ENCODE measurements at places on chromosomes 2 and 18. TPM values are rescaled to one million over a fixed set of nuclear protein-coding genes. Genes with fewer than 3 reads are reported as not detected.
A peak's percentile ranks its signal among the peaks of the same experiment; 100 is the strongest.

TMEM17 gene
- total RNA-seq: 0.19 TPM

IL18RAP gene
- total RNA-seq: 15.0 TPM

- DNase-seq: no peak
These were observed 260.8 kb downstream of the SETBP1 start for GRCh38 chr18:44941516-44941915.

GRCh38 chr18:50194631-50195532, at the start of gene MYO5B:
MYO5B (minus strand) TSS chr18:50195147; CDS start chr18:50194793, 354 bp downstream.
- peak; percentile 84 for DNase-seq

DNA sequence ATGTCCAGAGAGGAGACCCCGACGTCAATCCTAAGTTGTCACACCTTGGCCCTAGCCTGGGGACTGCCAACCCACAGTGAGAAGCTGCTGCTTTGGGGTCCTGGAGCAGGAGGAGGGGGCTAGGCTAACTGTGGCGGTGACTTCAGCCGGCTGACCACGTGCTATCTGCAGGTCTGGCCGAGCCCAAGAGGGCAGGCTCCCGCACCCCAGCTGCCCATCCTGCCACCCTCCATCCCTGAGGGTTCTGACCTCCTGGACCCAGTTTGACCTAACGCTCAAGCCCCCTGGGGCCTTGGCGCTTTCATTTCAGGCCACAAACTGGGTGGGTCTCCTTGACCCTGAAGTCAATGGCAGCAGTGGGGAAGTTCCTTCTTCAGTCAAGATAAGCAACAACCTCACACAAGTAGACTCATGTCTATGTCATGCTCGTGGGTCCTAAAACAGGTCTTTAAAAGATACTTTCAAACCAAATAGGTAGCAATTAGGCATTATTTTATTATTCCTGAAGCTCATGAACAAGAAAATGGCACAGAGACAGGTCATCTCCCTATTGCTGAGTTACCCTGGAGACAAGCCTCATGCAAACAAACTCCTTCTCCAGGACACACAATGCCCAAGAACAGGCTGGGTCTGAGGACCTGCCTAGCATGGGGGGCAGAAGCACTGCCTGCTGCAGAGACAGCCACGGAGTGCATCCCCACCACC, 2.3 kb downstream of the HES6 start:
- DNase-seq: no peak

ANKRD12 gene
- 60.8 TPM for total RNA-seq

DNA sequence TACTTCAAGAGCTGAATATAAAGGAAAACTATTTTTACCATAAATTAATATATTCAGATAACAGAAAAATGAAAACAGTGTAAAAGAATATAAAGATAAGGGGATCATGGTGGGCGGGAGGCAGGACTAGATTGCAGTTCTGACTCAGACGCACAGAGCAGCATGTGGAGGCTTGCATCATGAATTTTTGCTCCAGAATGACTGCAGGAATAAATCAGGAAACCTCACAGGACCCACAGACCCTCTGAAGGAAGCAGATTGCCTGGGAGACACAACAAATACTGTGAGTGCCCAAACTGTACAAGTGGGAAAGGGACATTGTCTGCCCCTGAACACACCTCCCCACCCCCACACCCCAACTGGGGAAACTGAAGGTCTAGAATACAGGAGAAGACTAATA, 19.2 kb upstream of the SIGLEC15 start:
- DNase-seq: no peak

DNA sequence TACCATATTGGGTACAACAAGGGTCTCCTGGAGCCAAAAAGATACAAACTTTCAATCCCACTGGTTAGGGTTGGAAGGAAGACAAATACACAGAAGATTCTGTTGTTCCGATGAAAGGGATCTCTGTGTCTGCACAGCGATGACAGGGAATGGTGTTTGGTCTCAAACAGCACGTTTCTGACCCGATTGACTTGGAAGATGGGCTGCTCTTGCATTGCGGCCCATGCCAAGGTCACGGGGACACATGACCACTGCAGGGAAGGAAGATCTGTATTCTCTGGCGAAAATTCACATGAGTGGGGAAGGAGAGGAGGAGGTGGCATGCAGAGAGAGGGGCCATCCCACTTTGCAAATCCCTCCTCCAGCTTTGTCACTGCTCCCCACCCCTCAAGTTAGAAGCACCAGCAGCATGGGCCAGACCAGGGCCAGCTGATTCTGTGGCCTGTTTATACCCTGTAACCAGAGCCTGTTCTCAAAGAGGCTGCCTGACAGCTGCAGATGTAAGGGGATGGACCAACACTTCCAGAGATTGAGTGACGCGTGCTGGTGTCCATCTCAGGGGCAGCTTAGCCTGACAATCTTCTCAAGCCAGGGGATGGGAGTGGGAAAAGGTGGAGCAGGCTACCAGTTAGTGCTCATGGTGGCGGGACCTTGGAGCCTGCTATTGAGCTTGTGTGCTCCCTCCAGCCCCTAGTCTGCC, 57.2 kb downstream of the TNP1 start:
- no peak for DNase-seq

GRCh38 chr2:217799563-217800432, 203.0 kb downstream of the TNS1 start:
- DNase-seq: no peak

MAP3K19 gene
- not detected for total RNA-seq

NABP1 gene
- 50.7 TPM for total RNA-seq

DNA sequence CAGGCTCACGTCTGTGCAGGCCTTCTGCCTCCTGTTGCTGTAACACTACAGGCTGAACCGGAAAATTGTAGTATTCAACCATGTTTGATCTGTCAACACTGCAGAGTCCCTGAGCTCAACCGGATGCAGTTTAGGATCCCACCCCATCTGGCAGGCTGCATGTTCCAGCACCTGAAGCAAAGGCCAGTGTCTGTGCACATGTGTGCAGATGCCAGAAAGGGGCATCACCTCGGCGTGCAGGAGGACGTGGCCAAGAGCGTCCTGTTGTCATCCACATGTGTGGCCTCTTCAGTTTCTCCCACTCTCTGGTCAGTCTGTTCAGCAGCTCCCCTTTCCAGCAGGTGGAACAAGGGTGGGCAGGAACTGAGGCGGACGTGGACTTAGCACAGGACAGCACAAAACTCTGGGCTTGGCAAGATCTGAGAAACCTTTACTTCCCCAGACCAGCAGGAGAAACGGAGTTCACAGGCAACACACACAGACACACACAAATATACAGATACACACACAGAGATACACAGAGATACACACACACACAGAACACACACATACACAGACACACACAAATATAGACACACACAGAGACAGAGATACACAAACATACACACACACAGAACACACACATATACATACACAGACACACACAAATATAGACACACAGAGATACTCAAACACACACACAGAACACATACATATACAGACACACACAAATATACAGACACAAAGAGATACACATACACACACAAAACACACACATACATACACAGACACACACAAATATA, 111.3 kb downstream of the NDUFA10 start:
- no peak for DNase-seq

GRCh38 chr2:232276084-232276732, 102.3 kb upstream of the ALPP start:
- DNase-seq: no peak

DNA sequence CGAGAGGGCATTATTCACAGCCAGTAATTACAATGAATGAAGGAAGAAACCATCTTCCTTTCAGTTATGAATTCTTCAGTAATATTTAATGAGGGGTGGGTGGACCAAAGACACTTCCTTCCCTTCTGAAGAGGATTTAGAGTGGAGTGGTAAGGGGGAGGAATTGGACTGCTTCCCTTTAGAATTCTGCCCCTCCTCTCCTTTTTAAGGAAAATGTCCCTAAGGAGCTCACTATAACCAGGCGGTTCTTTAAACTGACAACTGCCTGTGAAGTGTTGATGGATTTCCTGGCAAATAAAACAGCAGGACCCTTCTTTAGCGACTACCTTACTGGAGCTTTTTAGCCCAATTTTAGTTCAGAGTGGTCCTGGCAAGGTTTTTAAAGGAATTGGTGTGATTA, 86.4 kb downstream of the LIMS1 start:
- no peak for DNase-seq

GRCh38 chr2:95353055-95353575, 49.4 kb upstream of the FAHD2A start:
- no peak for DNase-seq

CRYBA2 gene
- not detected for total RNA-seq

ALPG gene
- not detected for total RNA-seq

SOWAHC gene
- total RNA-seq: 0.26 TPM

GRCh38 chr2:224426656-224427055, 24.7 kb upstream of the FAM124B start:
- no peak for DNase-seq

DNA sequence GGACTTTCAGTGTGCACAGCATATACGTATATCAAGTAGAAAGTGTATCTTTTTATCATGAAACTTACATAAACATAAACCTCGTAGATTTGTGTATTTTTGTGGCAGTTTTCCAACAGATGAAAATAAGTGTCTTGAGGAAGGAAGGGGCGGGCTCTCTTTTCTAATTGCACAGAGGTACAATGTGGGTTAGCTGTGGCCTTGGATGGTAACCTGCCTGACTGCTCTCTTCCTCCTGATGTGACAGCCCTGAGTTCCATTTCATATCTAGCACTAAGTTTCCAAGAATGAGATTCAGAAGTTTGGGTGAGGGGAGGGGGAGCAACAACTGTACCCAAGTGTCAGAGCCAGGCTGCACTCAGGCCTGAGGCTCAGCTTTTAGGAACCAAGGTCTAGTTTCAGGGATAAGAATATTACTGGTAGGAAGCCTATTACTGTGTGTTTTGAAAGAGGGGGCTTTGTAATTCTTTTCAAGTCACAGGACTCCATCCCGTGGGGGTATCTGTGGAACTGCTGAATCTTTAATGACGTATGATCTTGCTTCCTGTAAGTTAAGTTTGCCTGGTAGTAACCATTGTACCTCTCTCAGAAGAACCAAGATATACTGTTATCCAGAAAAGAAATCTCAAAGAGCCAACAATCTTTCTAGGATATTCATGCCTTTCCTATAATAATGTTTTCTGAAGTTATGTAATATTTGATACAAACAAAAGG, 483.7 kb downstream of the PTPRM start:
- DNase-seq: no peak

TCF23 gene
- not detected for total RNA-seq

UGT1A10 gene
- not detected for total RNA-seq

DNA sequence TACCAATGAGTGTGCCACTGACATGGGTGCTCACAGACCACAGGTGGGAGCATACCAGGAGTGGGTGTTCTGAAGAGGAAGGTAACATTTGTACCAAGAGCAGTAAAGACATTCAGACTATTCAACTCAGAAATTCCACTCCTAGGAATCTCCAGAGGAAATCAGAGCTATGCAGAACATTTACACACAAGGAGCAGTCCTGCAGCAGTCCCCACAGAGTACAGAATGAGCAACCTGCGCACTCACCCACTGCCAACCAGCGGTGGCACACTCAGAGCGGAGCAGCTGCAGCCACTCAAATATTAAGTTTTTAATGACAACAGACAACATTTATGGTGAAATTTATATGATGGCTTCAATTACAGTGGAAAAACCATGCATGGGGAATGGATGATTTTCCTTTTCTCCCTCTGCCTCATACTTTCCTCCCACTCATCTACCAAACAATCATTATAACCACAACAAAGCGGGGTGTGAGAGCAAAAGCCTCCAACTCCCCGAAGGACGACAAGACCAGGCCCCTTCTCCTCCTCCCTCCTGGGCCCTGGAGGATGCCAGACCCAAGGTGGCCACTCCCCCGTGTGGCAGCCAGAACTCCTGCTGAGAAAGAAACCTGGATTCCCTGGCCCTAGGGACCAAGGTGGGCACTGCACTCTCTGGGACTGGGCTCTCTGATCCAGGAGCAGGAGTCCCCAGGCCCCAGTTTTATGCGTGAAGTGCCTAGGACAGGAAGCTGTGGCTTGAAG, 5.4 kb downstream of the HS6ST1 start:
- no peak for DNase-seq

GRCh38 chr2:75565472-75566462, 5.0 kb upstream of the EVA1A start:
- DNase-seq: peak; percentile 15

- DNase-seq: no peak
These were observed 141.1 kb downstream of the CCBE1 start for GRCh38 chr18:59555995-59556659.

Data from activated CD4-positive, alpha-beta T cell treated with anti-CD3 and anti-CD28 coated beads, Interleukin-2, amount 10 ng/mL, durations not matched to agents 24 days and 14 days (primary cell).